ENCODE measurements at places on chromosomes 5 and 9.

DNA sequence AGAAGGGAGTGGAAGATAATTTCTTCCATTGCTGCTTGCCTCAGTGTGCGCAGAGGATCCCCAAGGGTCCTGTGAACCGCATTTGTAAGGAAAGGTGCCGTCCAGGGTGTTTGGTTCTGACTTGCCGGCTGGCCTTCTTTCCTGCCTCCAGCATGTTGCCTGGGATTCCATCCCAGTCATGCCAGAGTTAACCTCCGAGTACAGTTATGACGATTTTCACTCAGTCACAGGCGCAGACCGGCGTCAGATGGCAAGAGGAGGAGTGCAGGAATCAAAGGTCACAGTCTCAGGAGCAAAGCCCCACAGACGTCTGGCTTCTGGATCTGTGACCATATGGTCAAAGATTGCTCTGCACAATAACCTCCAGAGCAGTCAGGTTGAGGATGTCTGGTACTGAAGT, 5.9 kb upstream of the GADD45G start:
- DNase-seq: no peak

GRCh38 chr9:33232815-33233214, 7.2 kb upstream of the SPINK4 start:
- DNase-seq: no peak

DNA sequence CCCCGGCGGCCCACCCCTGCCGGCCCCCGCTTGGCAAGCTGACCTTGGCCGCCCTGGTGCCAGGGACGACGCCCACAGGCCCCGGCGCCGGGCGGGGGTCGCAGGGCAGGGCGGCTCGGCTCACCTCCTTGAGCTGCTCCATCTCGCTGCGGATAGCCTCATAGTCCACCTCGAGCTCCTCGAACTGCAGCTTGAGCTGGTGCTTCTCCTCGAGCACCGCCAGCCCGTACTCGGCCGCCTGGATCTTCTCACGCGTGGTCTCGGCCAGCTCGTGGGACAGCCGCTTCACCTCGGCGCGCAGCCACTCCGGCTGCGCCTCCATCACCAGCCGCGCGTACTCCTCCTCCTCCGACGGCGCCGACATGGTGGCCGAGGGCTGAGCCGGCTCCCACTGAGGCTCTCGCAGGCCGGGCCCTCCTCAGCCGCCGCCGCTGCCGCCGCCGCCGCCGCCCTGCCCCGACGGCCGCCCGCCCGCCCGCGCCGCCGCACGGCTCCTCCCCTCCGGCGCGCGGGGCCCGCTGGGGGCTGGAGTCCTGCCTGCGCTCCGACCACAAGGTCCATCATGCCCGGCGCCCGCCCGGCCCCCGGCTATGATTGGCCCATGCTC, at the start of gene BICD2:
Gene BICD2, minus strand, starts transcription at position 453 of the 607 bp plus-strand sequence. Its CDS starts 89 bp downstream, at position 364.
- DNase-seq: no peak

DNA sequence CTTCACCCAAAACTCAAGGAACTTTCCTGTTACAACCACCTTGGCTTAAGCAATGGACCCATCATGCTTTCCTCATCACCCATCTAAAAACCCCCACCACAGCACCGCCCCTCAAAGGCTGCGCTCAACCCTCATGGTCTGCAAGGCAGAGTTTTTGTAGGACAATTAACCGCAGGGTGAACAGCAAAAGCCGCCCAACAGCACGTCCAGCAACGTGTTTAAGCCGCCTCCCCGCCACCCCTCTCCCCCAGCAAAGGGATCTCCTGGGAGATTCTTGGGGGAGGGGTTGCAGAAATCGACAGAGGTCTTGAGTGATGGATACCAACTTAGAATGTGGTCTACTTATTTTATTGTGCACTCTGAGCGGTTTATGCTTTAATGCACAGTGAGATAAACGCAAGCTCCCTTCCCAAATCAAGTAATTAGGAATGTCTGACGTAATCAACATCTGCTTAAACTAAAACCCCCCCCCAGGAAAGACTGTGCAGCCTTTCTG, 1.9 kb downstream of the ROR2 start:
- DNase-seq: peak; percentile 56

GRCh38 chr9:80086386-80086785, 514.6 kb downstream of the TLE4 start:
- DNase-seq: no peak

- peak; percentile 74 for DNase-seq
Measured at GRCh38 chr5:75049456-75050351, 2.7 kb downstream of the GCNT4 start.

GRCh38 chr5:133469846-133470245, 142.5 kb downstream of the FSTL4 start:
- no peak for DNase-seq

DNA sequence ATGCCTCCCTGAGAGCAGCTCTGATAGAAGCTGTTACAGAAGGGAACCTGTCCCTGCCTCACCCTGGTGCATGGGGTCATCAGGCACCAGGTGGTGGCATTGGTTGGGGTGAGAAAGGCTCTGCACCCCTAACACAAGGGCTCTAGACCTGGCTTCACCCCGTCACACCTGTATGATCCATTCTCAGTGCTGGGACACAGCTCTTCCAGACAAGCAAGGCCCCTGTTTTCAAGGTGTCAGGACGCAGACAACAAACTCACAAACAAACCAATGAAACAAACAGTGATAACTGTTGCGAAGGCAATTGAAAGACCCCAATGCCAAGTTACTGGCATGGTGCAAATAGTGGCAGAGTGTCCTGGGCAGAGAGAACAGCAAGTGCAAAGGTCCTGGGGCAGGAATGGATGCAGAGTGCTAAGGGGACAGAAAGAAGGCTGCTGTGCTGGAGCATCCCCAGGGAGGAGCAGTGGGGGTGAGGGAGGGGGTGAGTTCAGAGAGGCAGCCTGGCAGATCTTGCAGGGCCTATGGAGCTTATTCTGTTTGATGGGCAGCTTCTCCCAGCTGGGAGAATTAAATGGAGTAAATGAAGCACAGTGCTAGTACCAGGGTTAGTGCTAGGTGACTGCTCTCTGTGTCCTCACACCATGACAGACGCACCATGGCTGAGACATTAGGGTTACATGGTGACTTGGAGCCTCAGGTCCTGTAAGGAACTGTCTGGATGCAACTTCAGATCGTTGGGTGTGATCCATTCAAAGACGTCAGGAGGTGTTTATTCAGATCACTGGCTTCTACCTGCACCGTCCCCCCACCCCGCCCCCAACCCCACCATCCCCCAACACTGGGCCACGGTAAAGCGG, 67.9 kb upstream of the UNC5A start:
- no peak for DNase-seq

DNA sequence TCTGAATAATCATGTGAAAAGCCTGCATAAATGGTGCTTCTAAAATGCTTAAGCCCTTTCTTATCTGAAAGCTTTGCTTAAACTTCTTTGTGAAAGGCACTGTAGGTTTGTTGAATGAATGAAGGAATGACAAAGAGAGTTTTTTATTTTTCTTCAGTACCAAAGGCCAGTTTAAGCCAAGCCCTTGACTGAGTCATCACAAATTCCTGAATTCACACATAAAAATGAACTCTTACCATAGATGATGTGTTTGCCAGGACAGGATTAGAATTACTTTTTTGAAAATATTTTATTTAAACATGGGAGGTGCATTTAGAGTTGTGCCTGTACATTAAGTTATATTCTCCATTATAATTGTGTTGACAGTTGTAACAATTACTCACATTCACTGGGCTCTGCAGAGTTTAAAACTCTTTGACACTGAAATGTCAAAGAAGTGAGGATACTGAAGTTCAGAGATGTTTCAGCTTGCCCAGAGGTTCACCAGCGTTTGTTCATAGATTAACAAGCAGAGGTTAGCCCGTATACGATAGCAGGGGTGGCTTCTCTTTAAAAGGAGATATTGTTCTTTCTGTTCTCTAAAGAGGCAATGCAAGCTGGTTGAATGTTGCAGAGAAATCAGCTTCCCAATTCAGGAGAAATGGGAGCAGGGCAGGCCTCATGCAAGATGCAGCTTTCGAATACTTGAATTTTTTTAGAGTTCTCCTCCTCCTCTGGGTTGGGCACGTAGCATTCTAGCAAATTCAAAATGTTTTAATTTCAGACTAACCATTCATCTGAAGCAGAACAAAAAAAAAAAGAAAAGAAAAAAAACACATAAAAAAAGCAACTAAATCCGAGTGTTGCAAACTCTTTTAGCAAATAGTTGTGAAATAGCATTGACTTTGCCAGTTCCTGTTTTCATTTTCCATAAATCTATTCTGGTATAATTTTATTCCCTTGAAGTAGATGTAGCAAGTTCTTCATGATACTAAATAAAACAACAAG, 358.7 kb upstream of the KLF4 start:
- peak; percentile 26 for DNase-seq
